ENCODE measurements at places on chromosomes 6 and 20.

- DNase-seq: peak; percentile 68
Observed at GRCh38 chr20:63552481-63553249, 1.3 kb upstream of the FNDC11 start.

GRCh38 chr6:36355819-36356218, 19.1 kb upstream of the BNIP5 start:
- DNase-seq: no peak

DNA sequence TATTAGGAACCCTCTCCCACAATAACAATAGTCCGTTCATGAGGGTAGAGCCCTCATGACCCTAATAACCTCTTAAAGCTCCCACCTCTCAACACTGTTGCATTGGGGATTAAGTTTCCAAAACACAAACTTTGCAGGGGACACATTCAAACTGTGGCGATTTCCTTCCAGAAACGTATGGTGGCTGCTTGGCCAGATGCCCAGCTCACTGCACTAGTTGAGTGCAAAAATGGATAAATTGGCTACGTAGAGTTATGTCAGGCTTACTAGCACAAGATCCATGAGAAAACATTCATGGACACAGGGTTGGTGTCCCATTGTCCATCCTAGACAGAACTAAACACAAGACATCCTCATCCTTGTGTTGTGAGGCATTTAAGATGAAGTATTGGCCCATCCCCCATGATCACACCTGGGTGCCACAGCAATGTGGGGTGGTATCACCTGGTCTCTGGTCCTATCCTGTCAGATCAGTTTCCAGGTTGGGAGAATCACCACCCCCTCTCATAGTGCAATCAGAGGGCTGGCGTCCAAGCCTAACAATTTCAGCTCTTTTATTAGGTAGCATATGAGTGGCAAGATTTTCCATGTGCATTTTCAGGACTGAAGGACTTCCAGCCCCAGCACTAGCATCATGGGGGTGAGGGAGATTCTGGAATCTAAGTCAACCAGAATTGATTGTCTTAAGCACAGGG, 63.4 kb upstream of the ELOVL5 start:
- no peak for DNase-seq

DNA sequence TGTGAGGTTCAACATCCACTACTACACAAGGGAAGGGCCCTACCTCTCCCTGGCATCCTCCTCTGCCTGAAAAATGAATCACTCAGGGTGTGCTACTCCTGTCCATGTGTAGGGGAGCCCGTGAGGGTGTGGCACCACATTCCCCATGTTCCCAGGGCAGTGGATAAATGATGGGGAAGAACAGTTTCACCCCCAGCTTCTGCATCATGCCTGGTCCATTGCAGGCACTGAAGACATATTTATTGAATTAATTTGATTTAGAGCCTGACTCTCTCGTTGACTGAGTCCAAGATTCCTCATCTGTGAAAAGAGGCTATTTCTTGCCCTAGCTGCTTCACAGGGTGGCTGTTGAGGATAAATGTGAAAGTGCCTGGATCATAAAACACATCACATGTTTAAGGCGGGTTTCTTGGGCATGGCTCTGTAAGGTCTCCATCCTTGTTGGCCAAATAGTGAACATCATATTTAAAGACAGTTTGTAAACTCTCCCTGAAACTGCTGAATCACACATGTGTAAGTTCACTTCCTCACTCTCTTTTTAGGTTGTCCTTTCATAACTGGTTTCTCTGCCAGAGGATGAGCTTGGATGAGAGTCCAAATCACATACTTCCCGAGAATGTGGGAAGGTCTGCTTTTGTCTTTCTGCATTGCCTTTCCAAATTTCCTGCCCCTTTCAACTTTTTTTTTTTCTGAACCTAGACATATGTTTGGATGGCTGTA, 79.7 kb upstream of the FYN start:
- DNase-seq: no peak

DNA sequence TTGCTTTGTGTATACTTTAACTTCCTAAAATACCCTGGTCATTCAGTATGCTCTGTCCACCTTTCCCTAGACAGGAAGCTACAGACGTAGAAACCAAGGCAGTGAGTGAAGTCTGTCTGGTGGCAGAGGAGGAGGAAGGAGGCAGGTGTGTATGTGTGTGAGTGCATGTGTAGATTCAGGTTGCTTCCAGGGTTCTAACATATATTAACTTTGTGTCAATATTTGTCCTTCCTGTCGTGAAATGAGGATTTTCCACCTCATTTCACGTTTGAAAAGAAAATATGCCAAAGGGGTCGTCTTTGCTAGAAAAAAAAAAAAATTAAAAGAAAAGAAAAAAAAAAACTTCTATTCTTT, 411.5 kb downstream of the PKHD1 start:
- DNase-seq: no peak

DNA sequence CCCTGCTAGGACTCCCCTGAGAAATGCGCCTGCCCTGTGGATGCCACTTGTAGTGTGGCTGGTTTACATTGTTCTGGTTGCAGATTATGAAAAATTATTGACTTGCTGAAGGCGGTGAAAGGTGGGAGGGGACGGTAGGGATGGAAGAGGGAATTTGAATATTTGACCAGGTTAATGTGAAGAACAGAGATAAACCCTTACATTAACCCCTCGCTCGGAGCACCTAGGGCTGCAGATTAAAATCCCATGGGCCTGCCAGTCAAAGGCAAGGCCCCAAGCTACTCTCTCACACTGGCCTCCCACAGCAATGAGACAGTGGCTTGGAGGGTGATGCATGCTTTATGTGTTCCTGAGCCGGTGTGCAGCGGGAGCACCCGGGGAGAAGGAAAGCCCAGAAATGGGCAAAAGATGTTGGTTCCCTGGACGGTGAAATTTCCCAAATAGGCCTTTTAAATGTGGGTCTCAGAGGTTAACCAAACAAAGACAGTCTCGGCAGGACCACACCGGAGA, 2.5 kb downstream of the FOXF2 start:
- DNase-seq: no peak

GRCh38 chr6:145313041-145313855, 422.1 kb downstream of the EPM2A start:
- DNase-seq: no peak

DNA sequence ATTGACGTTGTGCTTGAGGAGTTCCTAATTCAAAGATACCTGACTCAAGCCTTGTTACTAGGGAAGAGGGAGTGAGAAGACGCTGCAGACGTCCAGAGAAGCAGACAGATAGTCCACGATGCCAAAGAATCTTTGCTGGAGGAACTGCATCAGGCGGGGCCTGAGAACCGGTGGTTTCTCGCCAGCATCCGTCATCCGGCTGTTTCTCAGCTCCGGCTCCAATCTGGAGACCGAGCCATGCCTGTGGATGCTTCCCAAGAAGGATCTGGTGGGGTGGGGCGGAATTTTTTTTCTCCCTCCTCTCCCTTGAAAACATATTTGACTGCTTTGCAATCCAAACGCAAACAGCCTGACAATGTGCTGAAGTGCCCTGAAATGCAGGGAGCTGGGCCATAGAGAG, 125.8 kb upstream of the SRSF6 start:
- no peak for DNase-seq

DNA sequence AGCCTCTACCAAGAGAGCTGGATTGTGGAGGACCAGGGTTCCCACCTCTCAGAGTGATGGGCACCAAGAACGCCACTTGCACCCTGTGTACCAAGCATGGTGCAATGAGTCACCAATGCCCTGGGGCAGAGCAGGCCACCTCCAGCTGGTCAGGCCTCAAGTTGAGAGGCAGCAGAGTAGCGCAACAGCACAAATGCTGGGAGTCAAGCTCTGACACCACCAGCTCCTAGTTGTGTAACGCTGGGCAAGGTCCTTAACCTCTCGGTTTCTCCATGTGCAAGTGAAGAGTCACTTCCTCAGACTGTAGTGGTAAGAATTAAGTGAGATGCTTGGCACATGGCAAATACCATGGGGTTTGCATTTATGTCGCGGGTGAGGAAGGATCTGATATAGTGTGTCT, 25.6 kb downstream of the GFOD1 start:
- DNase-seq: no peak

DNA sequence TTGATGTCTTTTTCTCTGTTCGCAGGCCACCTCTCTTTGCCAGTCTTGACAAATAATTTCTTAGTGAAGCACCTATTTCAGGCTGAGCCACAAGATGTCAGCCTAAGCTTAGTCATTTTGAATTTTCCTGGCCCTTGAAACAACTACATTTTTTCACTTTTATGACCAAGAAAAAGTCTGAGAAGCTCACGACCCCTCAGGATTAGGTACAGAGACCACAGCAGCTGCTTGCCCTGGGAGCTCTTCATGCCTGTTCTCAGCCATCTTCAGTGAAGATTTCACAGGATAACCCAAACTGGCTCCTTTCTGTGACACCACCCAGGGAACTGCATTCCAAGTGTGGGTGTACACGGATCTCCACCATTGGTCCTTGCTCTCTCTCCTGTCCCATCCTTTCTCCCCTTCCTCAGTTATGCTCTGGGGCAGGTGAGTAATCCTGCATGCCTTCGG, 38.4 kb upstream of the SPTLC3 start:
- DNase-seq: peak; percentile 58

DNA sequence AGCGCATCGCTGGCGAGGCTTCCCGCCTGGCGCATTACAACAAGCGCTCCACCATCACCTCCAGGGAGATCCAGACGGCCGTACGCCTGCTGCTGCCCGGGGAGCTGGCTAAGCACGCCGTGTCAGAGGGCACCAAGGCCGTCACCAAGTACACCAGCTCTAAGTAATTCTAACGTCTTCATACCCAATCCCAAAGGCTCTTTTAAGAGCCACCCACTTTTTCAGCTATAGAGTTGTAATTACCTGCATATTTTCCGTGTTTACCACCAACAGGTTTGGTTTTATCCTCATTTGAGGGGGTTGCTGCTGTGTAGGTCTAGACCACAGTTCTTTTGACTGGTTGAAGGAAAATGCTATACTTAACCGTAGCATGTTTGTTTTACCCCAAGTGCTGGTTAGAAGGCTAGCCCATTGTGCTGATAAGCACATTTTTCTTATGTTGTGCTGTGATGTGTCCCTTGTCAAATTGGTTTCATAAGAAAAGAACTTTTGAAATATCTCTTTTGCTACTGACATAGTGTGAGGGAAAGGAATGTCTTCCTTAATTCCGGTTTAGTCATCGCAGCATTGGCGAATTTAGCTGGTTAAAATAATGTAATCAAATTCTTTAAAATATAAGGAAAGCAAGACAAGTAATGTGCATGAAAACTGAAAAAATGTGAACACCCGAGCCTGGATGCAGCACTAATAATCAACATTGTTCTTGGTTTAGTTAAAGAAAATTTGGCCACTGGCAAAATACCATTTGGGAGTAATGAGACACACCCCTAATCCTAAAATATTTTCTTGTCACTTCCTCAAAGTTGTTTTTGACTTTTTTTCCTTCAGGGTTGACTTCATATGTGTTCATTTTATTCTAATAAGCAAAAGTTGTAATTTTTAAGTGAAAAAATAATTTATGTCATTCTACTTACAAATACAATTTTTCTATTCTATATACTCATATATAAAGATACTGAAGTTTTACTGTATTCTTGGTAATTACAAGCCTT, 112.8 kb downstream of the HFE start:
- peak; percentile 52 for DNase-seq

DNA sequence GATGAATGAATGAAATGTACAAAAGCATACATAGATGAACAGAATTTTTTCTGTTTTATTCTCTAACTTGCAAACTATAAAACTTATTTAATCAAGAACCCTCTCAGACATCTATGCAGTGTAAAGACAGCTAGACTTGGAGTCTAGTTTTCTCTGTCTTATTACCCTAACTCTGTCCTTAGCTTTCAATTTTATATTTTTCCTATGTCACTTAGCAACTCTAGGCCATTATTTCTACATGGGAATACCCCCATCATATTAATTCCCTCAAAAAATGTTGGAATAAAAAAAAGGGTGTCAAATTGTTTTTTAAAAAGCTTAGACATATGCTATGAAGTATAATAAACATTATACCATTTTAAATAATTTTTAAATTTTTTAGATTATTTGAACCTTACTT, 1.2 kb downstream of the RHAG start:
- no peak for DNase-seq

GRCh38 chr6:157645201-157645795, 177.7 kb upstream of the SNX9 start:
- no peak for DNase-seq

- DNase-seq: peak; percentile 90
Observed at GRCh38 chr20:4091490-4092479, 76.4 kb upstream of the RNF24 start.

- no peak for DNase-seq
Observed at GRCh38 chr6:11919771-11920440, 92.2 kb upstream of the HIVEP1 start.

DNA sequence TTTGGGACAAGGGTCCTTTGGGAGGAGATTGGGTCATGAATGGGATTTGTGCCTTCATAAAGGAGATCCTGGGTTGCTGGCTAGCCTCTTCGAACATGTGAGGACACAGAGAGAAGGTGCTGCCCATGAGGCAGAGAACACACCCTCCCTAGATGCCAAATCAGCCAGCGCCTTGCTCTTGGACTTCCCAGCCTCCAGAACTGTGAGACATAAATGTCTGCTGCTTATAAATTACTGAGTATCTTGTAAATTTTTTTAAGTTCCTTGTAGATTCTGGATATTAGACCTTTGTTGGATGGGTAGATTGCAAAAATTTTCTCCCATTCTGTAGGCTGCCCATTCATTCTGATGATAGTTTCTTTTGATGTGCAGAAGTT, 297.5 kb upstream of the FOXQ1 start:
- no peak for DNase-seq

GRCh38 chr20:31822421-31823330, 3.5 kb downstream of the MYLK2 start:
- DNase-seq: peak; percentile 98

Data from GM23338 (cell line).